ENCODE measurements at places on chromosomes 7 and 10.

- no peaks in the 10 kb centered on the region for H3K36me3 ChIP-seq
- H3K4me1 ChIP-seq = no peaks in the 10 kb centered on the region
- no peaks in the 10 kb centered on the region for H3K27me3 ChIP-seq
- H3K27ac ChIP-seq = no peak overlapping the region
- no peak for DNase-seq
- H3K4me3 ChIP-seq = no peak overlapping the region
Measured at GRCh38 chr7:158682456-158682855, 22.1 kb downstream of the NCAPG2 start.

DNA sequence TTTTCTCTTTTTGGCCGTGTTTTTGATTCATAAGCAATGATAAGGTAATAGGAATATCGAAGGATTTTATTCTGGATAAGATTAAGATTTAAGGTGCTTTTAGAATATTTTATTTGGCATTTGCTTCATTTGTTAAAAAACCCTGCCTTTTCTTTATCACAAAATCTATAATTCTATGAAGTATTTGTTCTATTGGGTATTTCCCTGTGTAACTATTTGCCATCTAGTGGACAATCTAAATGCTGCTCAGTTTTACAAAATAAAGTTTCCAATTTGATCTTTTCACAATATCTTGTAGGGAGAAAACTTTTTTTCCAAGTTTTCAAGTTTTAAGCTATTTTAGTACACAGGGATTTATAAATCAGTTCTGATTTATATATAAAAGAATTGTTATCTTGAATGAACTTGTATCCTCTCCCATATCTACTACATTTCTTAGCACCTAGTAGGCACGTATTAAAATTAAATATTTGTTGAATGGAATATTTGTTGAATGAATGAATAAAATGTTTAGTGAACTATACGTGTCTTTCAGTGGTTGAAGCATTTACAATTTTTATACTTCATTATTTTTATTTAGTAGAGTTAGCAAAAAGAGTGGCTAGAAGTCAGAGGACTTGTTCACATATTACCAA is 26.5 kb downstream of the ANKRD7 start:
- peaks cover 3% of the 10 kb centered on the region for H3K27me3 ChIP-seq
- H3K4me1 ChIP-seq = no peaks in the 10 kb centered on the region
- DNase-seq = no peak
- no peaks in the 10 kb centered on the region for H3K36me3 ChIP-seq

GRCh38 chr10:74333174-74333573 is 182.2 kb downstream of the ADK start:
- H3K36me3 ChIP-seq = peaks cover 4% of the 10 kb centered on the region
- H3K4me1 ChIP-seq = no peaks in the 10 kb centered on the region
- no peaks in the 10 kb centered on the region for H3K27me3 ChIP-seq
- no peak overlapping the region for H3K4me3 ChIP-seq
- no peak overlapping the region for H3K27ac ChIP-seq

GRCh38 chr10:32149252-32149955 is 93.2 kb upstream of the KIF5B start:
- no peak overlapping the region for H3K4me3 ChIP-seq
- H3K4me1 ChIP-seq = peaks cover 7% of the 10 kb centered on the region
- DNase-seq = no peak
- H3K27ac ChIP-seq = no peak overlapping the region

- no peaks in the 10 kb centered on the region for H3K36me3 ChIP-seq
- no peaks in the 10 kb centered on the region for H3K4me1 ChIP-seq
- H3K4me3 ChIP-seq = no peak overlapping the region
Measured at GRCh38 chr10:28282336-28282735, 20.5 kb downstream of the MPP7 start.

DNA sequence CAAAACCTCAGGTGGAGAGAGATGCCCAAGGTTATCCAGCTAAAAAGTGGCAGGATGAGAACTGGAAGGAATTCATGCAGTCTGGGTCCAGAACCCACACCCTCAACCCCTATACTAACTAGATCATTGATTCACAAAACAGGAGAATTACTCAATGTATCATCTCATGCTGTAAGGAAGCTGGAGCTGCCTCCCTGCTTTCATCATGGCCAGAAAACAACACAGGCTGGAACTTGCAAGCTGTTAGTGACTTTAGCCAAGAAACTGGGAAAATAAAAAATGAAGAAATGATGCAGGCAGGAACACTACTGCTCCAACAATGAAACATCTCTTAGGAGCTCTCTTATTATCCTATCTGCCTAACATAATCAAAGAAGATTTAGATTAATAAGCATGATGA is 619.8 kb upstream of the CELF2 start:
- no peaks in the 10 kb centered on the region for H3K4me1 ChIP-seq
- H3K27me3 ChIP-seq = no peaks in the 10 kb centered on the region
- DNase-seq = no peak
- H3K4me3 ChIP-seq = no peak overlapping the region
- no peak overlapping the region for H3K27ac ChIP-seq

GRCh38 chr10:129768437-129769355 is 195.4 kb downstream of the EBF3 start:
- no peaks in the 10 kb centered on the region for H3K4me1 ChIP-seq
- H3K27ac ChIP-seq = no peak overlapping the region
- DNase-seq = no peak
- H3K27me3 ChIP-seq = no peaks in the 10 kb centered on the region
- H3K36me3 ChIP-seq = peaks cover 6% of the 10 kb centered on the region
- no peak overlapping the region for H3K4me3 ChIP-seq

- no peak overlapping the region for H3K27ac ChIP-seq
- no peak for DNase-seq
- H3K4me1 ChIP-seq = no peaks in the 10 kb centered on the region
- H3K36me3 ChIP-seq = peaks cover 8% of the 10 kb centered on the region
Measured at GRCh38 chr7:158933468-158934139, 77.2 kb downstream of the DYNC2I1 start.

- no peaks in the 10 kb centered on the region for H3K4me1 ChIP-seq
- no peak overlapping the region for H3K4me3 ChIP-seq
- no peaks in the 10 kb centered on the region for H3K36me3 ChIP-seq
- H3K27me3 ChIP-seq = no peaks in the 10 kb centered on the region
- no peak for DNase-seq
Measured at GRCh38 chr10:125024497-125025234, 82.7 kb downstream of the ZRANB1 start.

GRCh38 chr7:31487071-31487470 is 26.8 kb upstream of the ITPRID1 start:
- no peaks in the 10 kb centered on the region for H3K4me1 ChIP-seq
- no peak for DNase-seq
- no peaks in the 10 kb centered on the region for H3K36me3 ChIP-seq
- no peaks in the 10 kb centered on the region for H3K27me3 ChIP-seq

- H3K4me1 ChIP-seq = no peaks in the 10 kb centered on the region
- no peak for DNase-seq
- H3K27me3 ChIP-seq = no peaks in the 10 kb centered on the region
- no peaks in the 10 kb centered on the region for H3K36me3 ChIP-seq
Measured at GRCh38 chr10:105023211-105024111, 382.4 kb downstream of the SORCS3 start.

DNA sequence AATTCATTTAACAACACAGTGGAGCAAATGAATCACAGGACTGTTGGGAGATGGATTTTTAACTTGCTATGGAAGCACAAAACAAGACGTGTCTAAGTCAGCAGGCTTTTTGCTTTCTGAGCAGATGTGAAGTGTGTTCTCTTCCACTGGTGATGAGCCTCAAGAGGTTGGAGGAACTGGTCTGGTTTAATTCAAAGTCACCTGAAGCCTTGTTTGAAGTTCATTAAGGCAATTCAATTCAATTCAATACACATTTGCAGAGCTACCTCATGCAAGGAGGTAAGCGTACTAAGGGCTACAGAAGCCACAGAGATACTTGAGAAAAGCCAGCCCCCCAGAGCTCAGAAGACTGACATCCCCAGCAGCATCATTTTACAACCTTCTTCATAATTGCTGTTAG is 68.4 kb upstream of the PALS2 start:
- no peaks in the 10 kb centered on the region for H3K4me1 ChIP-seq
- no peak overlapping the region for H3K27ac ChIP-seq
- H3K27me3 ChIP-seq = no peaks in the 10 kb centered on the region
- H3K36me3 ChIP-seq = no peaks in the 10 kb centered on the region
- no peak for DNase-seq
- H3K4me3 ChIP-seq = no peak overlapping the region

GRCh38 chr7:91336106-91336505 is 71.9 kb downstream of the FZD1 start:
- no peaks in the 10 kb centered on the region for H3K36me3 ChIP-seq
- H3K27me3 ChIP-seq = no peaks in the 10 kb centered on the region
- no peaks in the 10 kb centered on the region for H3K4me1 ChIP-seq
- no peak overlapping the region for H3K4me3 ChIP-seq
- DNase-seq = no peak

DNA sequence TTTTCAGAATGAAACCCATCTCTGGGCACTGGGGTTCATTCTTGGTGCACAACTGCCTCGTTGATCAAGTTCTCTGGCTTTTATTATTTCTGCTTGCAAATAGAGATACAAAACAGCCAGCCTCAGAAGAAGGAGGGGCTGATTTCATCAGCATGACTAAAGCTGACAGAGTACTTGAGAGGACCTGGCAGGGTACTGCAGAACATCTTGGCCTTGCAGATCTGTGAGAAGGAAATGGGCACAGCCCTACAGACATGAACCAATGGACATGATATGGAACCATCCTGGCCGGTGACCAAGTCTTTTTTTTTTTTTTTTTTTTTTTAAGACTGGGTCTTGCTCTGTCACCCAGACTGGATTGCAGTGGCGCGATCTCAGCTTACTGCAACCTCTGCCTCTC is 240.6 kb downstream of the VTI1A start:
- H3K27me3 ChIP-seq = no peaks in the 10 kb centered on the region
- no peak overlapping the region for H3K27ac ChIP-seq
- no peak overlapping the region for H3K4me3 ChIP-seq

- H3K36me3 ChIP-seq = no peaks in the 10 kb centered on the region
- no peaks in the 10 kb centered on the region for H3K4me1 ChIP-seq
- no peaks in the 10 kb centered on the region for H3K27me3 ChIP-seq
- no peak overlapping the region for H3K27ac ChIP-seq
Measured at GRCh38 chr7:54722026-54722425, 37.0 kb downstream of the SEC61G start.

- no peaks in the 10 kb centered on the region for H3K36me3 ChIP-seq
- DNase-seq = no peak
- no peaks in the 10 kb centered on the region for H3K27me3 ChIP-seq
- H3K4me1 ChIP-seq = peaks cover 21% of the 10 kb centered on the region
- H3K27ac ChIP-seq = no peak overlapping the region
Measured at GRCh38 chr10:132422903-132423825, 26.2 kb downstream of the PWWP2B start.

DNA sequence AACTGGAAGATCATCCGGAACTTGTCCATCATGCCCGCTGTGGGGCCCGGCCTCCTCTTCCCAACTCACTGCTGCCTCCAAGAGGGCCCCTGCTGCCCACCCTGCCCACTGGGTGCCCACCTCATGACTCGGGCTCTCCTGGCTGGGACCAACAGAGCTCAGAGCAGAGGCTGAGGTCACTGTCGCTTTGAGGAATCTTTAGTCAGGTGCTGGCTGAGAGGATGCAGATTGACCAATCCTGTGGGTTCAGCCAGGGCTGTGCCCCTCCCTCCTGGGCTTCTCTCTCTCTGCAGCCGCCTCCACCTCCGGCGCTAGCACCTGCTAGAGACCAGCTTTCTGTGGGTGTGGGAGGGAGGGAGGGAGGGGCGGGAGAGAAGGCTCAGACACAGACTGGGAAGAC is at the start of gene CALHM1:
Gene CALHM1 (minus strand): TSS at position 181 of the 400 bp plus-strand sequence. CDS start 149 bp downstream, at position 32.
- no peaks in the 10 kb centered on the region for H3K27me3 ChIP-seq
- H3K4me3 ChIP-seq = no peak within 1 kb of the TSS
- H3K4me1 ChIP-seq = peaks cover 1% of the 10 kb centered on the region
- no peaks in the 10 kb centered on the region for H3K36me3 ChIP-seq
- DNase-seq = no peak
- no peak within 1 kb of the TSS for H3K27ac ChIP-seq

- no peak overlapping the region for H3K4me3 ChIP-seq
- H3K4me1 ChIP-seq = no peaks in the 10 kb centered on the region
- no peaks in the 10 kb centered on the region for H3K27me3 ChIP-seq
- no peak for DNase-seq
Measured at GRCh38 chr10:65846541-65846940, 1079.3 kb upstream of the LRRTM3 start.

GRCh38 chr10:48406204-48406603 is 99.7 kb downstream of the MAPK8 start:
- no peak overlapping the region for H3K27ac ChIP-seq
- H3K4me1 ChIP-seq = no peaks in the 10 kb centered on the region
- peaks cover 18% of the 10 kb centered on the region for H3K36me3 ChIP-seq

- no peak overlapping the region for H3K27ac ChIP-seq
- no peak for DNase-seq
- no peaks in the 10 kb centered on the region for H3K4me1 ChIP-seq
- H3K36me3 ChIP-seq = no peaks in the 10 kb centered on the region
- no peaks in the 10 kb centered on the region for H3K27me3 ChIP-seq
Measured at GRCh38 chr7:83001362-83002040, 161.2 kb downstream of the PCLO start.

DNA sequence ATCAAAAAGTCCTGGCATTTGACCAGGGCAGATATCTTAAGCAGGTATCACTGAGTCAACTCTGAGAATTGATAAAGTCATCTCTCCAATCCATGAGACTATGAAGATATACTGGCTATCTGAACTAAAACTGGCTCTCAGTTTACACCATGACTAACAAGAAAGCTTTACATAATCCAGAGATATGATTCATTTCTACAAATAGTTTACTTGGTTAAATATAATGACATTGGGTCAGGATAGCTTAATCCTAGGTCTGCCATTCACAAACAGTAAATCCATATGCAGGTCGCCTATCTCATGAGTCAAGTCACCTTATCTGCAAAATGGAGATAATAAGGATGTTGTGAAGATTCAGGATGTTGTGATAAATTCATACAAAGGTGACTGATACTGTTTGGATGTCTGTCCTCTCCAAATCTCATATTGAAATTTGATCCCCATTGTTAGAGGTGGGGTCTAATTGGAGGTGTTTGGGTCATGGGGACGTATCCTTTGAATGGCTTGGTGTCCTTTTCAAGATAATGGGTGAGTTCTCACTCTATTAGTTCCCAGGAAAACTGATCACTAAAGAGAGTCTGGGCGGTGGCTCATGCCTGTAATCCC is 117.4 kb downstream of the JMJD1C start:
- no peak for DNase-seq
- H3K4me3 ChIP-seq = no peak overlapping the region
- H3K27ac ChIP-seq = no peak overlapping the region
- no peaks in the 10 kb centered on the region for H3K4me1 ChIP-seq
- H3K27me3 ChIP-seq = no peaks in the 10 kb centered on the region
- H3K36me3 ChIP-seq = no peaks in the 10 kb centered on the region

- H3K27me3 ChIP-seq = no peaks in the 10 kb centered on the region
- no peak overlapping the region for H3K4me3 ChIP-seq
- no peaks in the 10 kb centered on the region for H3K36me3 ChIP-seq
- no peak for DNase-seq
- H3K4me1 ChIP-seq = no peaks in the 10 kb centered on the region
Measured at GRCh38 chr7:15396210-15397158, 165.3 kb downstream of the AGMO start.

- no peak overlapping the region for H3K27ac ChIP-seq
- no peak overlapping the region for H3K4me3 ChIP-seq
- DNase-seq = no peak
- peaks cover 3% of the 10 kb centered on the region for H3K27me3 ChIP-seq
- no peaks in the 10 kb centered on the region for H3K36me3 ChIP-seq
Measured at GRCh38 chr7:100802951-100803350, 24.4 kb downstream of the EPHB4 start.

- no peak overlapping the region for H3K4me3 ChIP-seq
- H3K27ac ChIP-seq = no peak overlapping the region
- no peaks in the 10 kb centered on the region for H3K4me1 ChIP-seq
- DNase-seq = no peak
- no peaks in the 10 kb centered on the region for H3K36me3 ChIP-seq
Measured at GRCh38 chr7:91551377-91552175, 287.3 kb downstream of the FZD1 start.

- no peaks in the 10 kb centered on the region for H3K27me3 ChIP-seq
- no peak overlapping the region for H3K27ac ChIP-seq
- H3K36me3 ChIP-seq = no peaks in the 10 kb centered on the region
- no peak for DNase-seq
Measured at GRCh38 chr7:104643587-104644217, 315.3 kb downstream of the LHFPL3 start.
